ENCODE measurements at places on chromosomes 1 and 21.
A peak's percentile ranks its signal among the peaks of the same experiment; 100 is the strongest.

DNA sequence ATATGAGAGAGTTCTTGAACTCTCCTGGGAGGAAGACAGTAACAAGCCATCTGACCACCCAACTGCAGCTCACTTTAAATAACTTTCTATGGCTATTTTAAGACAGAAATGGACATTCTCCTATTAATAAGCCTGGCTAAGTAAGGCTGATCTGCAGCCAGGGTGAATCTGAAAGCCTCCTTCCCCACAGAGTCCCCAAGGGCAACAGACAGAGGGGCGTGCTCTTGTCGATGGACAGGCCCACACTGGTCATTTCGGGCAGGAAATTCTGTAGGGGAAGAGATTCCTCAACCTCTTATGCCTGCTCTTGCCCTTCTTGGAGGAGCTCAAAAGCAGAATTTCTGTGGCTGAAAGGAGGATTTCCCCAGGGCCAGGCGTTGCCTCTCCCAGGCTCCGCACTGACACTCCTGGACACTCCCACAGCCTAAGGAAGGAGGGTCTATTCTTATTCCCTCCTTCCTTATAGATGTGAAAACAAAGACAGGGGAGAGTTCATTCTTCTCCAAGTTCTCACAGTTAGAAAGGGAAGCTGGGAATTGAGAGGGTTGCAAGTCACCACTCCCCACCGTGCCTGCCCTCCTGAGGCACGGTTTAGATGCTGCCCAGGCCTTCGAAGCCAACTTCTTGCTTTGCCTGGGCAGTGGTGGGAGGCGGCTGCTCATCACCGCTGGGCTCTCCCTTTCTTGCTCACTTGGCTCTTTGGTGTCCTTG, 17.9 kb upstream of the KANK4 start:
- DNase-seq: no peak

DNA sequence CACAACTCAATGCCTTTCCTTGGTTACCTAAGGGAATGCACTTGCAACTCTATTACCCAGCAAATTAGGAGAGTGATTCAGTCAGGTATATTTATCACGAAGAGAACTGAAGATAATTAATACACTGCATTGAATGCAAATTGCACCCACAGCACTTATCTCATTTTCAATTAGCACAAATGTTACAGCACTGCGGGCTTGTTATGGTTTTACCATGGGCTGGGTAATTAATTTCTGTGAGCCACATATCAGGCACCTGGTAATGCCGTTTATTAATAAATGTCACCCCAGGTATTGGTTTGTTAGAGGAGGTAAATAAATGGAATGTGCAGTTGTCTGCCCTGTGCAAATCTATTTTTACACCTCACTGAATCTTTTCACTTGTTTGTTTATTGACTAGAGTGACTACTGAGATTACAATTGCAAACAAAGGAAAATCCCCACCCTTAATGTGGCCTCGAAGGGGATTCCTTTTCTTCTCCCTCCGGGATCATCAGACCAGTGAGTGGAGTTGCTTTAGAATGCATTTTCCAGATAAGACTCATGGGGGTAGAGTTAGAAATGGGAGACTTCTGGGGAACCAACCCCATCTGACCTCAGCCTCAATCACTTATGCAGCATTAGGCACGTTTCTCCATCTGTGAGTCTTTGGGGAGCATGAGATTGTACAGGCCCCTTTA, 269.3 kb downstream of the RPS6KC1 start:
- DNase-seq: no peak

DNA sequence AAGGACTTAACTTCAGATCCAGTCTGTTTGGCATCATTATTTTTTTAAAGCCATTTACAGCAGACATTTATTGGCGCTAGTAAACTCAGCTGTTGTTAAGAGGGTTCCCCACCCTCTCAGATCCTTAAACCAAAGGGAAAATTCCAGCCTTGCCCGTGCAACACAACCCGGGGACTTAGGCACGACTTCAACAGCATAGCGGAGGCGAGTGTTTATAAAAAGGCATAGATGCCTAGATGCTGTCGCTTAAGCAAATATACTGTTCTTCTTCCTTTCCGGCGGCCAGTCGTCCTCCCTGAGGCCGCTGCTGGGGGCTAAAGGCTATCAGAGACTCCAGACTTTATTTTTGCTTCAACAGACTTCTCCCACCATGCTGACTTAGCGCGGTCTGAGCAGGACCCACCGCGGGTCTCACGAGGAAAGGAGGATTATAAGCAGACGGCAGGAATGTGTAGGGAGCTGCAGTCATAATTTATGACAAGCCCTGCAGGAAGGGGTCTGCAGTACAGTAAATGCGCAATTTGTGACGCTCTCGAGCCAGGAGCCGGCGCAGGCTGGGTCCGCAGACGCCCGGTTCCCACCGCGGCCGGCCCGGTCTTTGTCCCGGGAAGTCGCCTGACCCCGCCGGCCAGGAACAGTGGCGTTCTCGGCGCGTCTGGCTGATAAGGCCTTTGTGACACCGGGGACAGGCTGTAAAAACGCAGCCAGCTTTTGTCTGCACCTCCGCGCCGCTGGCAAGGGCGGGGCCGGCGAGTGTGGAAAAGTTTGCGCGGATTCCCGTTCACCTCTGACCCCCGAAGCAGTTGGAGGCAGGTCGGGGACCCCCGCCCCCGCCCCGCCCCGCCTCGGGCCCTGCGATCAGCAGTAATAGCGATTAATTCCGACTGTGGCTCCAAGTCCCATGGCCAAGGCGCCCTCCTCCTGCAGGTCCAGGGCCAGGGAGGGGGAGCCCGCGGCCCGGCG, 61.2 kb upstream of the ARHGEF16 start:
- peak; percentile 17 for DNase-seq

GRCh38 chr1:77623066-77623465, 59.4 kb downstream of the ZZZ3 start:
- no peak for DNase-seq

DNA sequence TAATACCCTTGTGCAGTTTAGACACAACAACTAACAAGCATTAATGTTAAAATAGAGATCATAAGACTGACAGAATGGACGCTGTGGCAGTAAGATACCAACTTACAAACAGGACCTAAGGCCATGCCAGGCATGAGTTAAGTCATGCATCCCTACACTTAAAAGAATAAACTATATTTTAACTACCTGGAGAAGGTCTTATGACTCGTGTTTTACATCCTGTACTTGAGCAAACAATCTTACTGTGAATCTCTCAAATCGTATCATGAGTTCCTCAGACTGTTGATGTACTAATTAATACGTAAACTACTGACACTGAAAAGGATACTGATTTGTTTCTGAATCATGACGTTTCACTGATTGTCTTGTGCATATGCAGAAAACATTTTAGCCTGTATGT, 2.0 kb upstream of the RSPH1 start:
- no peak for DNase-seq

All from hematopoietic multipotent progenitor cell treated with erythropoietin and hydrocortisone succinate and interleukin-3 and kit ligand, for 4 days (in vitro differentiated cells).